ENCODE measurements at places on chromosomes 13 and 19.

DNA sequence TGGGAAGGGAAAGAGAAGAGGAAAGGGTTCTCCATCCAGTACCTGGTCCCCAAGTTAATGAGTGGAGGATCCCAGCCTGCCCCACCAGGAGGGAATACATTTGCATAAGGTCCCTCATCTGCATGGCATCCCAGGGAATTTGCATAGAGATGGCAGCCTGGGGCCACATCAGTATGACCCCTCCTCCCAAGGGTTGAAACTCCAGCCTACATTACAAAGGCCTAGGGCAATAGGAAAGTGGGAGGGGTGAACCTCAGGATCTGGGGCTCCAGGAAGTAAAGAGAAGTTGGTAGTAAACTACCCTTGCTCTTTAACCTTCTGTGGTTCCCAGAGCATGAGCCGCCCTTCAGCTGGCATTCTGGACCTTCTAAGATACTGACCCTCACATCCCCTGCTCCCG lies 6.8 kb upstream of the NECTIN2 start:
- no peak for DNase-seq

- no peak for DNase-seq
These were observed 13.9 kb downstream of the FCHO1 start for GRCh38 chr19:17765069-17765618.

GRCh38 chr13:42807866-42808265 lies 26.5 kb downstream of the FAM216B start:
- peak; percentile 21 for DNase-seq

DNA sequence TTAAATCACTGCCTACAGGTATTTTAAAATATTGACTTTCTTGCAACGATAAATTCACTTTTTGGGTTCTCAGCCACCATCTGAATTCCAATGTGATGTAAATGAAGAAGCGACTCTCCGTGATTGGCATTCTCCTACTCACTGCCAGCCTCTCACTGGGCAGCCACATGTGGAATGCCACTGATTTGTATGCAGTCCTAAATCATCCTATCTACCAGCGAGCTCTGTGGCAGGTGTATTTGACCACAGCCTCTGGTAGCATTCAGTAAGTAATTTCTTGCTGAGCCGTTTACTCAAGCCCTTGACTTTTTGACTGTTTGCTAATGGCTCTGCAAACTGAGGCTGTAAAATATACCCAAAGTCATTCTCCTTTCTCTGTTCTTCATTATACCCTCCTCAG lies 559.0 kb upstream of the SLC10A2 start:
- no peak for DNase-seq

DNA sequence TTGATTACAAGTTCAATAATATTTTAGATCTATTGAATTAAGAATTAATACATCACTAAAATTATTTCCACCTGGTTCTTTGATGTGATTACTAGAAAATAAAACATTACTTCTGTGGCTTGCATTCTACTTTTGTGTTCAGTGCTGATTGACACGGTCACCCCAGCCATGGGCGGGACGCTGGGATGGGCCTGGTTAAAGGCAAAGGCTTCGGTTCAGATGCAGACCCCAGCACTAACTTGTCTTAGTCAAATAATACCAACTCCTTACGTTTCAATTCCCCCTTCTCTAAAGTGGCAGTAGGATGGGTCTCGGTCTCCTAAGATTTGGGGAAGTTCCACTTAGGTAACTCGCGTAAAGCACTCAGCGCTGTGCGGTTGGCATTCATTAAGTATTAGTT lies 144.9 kb downstream of the URI1 start:
- no peak for DNase-seq

DNA sequence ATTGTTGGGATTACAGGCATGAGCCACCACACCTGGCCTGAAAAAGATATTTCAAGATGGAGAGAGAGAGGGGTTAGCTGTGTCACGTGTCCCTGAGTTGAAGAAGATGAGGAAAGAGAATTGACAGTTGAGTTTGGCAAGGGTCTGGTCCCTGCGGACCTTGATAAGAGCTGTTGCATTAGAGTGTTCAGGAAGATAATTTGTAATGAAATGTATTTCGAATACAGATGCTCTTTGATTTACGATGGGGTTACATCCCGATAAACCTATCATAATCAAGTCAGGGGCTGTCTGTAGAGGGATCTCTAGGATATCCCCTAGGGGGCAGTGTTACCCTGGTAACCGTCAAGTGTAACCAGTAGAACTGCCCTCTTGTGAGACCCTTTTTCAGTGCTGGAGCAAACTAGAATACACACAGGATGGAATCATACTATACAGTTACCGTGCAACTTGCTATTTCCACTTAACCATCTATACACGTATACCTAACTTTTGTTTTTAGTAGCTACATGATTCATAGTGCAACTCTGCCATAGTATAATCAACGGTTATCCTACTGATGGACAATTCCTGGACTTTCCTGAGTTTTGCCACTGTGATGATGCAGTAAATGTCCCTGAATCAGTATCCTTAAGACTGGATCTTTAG lies 1.5 kb upstream of the ELOF1 start:
- DNase-seq, result peak; percentile 71

GRCh38 chr13:50990065-50990817 lies 80.7 kb downstream of the RNASEH2B start:
- DNase-seq, result no peak

DNA sequence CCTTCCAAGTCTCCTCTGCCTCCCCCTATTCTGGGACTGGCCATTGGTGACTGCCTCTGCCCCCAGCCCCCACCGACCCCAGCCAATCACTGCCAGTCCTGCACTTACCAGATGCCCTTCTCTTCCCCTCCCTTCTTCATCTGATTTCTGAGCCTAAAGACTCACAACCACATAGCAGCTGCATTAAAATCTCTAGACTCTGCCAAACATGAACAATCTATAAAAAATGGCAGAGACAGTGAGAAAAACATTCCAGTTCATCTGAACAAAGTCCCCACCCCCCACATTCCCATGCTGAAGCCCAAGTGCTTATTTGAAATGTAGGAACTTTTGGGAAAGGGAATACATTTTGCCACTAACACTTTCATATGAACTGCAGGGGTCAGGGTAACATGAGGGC lies 60.8 kb downstream of the KCTD12 start:
- DNase-seq, result no peak

DNA sequence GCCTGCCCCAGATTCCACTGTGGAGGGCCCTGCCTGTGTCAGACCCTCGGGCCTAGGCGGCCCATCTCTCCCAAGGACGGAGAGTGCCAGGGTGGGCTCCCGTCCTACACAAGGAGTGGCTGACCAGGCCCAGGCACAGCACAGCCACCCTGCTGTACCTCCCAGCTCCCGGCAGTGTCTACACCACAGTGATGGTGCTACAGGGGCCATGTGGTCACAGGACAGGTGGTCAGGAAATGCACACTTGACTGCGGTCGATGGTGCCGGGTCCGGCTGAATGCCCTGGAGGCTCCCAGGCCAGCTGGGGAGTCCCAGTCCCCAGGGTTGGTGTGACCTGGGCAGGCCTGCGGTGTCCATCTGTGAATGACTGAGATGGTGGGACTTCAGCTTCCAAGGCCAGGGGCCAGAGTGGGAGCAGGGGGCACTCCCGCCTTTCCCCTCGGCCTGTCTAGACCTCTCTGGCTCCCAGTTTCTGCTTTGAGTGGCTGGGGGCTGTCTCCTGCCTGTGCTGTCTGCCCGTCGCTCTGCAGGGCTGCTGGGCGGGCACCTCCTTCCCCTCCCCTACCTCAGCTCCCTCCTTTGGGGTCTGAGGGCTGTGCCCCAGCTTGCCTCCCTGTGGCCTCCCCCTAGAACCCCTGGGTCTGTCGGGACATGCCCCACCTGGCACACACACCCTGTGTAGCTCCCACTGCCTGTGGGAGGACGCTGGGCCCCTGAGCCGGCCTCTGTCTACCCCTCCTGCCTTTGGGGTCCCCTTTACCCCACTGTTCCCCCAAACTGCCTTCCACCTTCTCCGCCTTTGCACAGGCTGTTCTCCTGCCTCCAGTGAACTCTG lies 12.5 kb downstream of the DDA1 start:
- DNase-seq, result no peak

- no peak for DNase-seq
These were observed 12.4 kb upstream of the PROZ start for GRCh38 chr13:113145911-113146598.

DNA sequence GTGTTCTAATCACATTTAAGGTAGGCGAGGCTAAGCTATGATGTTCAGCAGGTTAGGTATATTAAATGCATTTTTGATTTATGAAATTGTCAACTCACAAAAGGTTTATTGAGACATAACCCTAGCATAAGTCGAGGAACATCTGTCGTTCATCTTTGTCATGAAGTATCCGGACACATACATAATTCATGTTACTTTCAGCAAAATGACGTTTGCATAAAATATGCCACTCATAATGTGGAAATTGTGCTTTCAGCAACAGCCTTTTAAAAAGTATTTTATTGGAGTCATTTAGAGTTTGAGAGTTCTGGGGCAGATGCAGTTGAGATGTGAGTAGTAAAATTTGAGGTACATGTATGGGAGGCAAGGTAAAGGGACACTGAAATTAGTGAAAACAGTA lies 66.4 kb downstream of the NAA16 start:
- DNase-seq, result no peak

- DNase-seq, result no peak
These were observed 78.0 kb downstream of the ZIC5 start for GRCh38 chr13:99893567-99893966.

- DNase-seq, result no peak
These were observed 1193.1 kb upstream of the MIR17HG start for GRCh38 chr13:90154311-90154960.

DNA sequence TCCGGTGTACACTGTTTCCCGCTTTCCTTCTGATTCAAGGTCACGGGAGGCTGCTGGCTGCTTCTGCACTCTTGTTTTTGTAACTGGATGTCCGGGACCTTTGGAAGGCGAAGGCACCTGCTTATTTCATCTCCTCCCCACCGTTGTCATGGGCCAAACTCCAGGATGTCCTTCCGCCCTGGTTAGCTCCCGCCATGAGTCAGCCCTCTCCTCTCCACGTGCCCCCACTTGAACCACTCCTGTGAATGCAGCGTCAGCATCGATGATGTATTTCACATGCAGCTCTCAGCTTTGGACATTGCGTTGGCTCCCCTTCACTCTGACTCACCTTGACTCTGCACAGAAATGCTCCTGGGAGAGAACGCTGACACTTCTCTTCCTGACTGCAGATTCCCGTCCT lies 5.5 kb upstream of the GALP start:
- no peak for DNase-seq

GRCh38 chr13:102900193-102900608 lies 54.4 kb downstream of the ERCC5 start:
- DNase-seq, result no peak

DNA sequence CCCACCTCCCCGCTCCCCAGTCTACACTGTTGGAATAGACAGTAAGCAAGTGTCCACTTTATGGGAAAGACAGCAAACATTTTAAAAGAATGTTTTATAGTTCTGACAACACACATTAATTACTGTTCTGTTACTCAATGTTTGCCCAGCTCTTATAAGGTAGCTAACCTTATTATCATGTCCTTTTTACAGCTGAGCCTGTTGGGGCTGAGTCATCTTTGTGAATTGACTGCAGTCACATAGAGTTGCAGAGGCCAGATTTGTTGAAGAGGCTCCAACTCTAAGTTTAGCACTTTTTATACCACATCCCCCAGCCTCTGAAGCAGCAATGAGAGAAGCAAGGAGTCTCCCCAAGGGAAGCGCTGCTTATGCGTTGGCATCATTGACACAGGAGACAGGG lies 76.2 kb downstream of the C13orf42 start:
- no peak for DNase-seq

- DNase-seq, result peak; percentile 85
These were observed at the start of gene ANGPTL4 for GRCh38 chr19:8363803-8364771. Gene ANGPTL4 (plus strand): TSS chr19:8364155. CDS start chr19:8364322, 167 bp downstream.

- DNase-seq, result no peak
These were observed 933.4 kb downstream of the SLITRK6 start for GRCh38 chr13:84865783-84866221.

DNA sequence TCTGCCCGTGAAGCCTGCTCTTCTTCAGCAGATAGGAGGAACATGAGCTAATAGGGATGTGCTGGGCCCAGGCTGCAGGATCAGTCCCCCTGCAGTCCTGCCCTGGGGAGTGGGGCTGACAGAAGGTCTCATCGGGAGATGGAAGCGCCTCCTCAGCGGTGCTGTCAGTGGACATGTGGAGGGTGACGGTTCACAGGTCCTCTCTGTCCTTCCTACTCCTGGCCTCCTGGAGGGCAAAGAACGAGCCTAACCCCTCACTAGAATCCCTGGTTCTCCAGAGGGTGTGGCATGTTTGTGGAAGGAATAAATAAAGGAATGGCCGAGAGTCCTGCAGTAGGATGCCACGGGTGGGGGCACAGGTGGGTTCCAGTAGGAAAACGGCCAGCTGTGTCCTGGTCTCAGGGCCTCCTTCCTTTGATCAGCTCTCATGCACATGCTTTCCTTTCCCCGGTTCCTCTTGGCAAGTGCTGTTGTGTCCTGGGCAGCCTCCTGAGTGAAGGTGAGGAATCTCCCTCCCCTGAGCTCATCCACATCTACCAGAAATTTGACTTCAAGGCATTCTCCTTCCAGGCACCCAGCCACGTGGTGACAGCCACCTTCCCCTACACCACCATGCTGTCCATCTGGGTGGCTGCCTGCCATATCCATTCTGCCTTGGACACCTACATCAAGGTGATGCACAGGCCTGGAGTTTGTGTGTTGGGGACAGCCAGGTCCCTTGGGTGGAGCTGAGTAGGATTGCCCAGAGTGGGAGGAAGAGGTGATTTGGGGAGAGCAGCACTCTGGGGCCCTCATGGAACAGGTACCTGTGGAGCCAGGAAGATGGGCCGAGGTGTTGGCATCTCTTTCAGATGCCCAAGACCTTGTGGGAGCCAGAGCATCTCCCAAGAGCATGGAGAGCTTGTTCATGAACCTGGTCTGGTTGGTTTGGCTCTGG lies 28.6 kb upstream of the ZNF492 start:
- DNase-seq, result no peak

GRCh38 chr13:58097831-58098230 lies 466.3 kb downstream of the PCDH17 start:
- no peak for DNase-seq

DNA sequence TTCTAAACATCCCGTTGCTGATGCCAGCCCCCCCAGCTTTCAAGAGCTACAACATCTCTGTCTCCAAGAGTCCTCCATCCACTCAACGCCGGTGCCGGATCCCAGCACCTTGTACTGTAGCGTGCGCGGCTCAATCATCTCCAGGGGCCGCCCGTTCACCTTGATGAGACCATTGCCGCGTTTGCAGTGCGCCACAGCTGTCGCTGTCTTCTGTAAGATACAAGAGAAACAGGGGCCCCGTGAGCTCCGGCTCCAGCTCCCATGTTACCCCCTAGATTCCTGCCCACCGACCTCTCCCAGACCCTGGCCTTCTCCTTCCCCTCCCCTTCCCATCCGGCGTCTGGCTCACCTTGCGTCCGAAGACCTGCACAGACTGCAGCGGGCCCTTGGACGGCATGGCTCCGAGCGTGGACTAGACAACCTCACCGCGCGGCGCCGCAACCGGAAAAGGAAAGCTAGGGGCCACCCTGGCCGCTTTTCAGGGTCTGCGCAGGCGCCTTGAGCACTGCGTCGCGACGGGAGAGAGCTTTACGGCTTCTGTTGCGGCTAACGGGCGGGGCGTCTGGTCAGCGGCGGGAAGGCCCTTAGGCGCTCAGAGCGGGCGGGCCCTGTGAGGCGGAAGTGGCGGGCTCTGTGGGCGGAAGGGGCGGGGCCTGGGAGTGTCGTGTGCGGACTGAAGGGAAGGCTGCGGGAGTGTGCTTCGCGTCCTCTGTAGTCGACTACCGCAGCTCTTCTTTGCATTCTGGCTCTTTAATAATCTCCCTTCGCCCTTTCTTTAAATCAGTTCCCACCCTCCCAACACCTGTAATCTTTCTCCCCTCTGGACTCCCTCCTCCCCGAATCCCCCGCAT lies at the start of gene RPS16:
Gene RPS16, minus strand, starts transcription at position 451 of the 851 bp plus-strand sequence. Its CDS starts 54 bp downstream, at position 397.
- DNase-seq, result peak; percentile 95

- DNase-seq, result no peak
These were observed 41.9 kb downstream of the C13orf46 start for GRCh38 chr13:113931841-113932459.

GRCh38 chr13:114054830-114055439 lies 77.5 kb downstream of the RASA3 start:
- no peak for DNase-seq
